ENCODE measurements at places on chromosomes 5 and 9.

DNA sequence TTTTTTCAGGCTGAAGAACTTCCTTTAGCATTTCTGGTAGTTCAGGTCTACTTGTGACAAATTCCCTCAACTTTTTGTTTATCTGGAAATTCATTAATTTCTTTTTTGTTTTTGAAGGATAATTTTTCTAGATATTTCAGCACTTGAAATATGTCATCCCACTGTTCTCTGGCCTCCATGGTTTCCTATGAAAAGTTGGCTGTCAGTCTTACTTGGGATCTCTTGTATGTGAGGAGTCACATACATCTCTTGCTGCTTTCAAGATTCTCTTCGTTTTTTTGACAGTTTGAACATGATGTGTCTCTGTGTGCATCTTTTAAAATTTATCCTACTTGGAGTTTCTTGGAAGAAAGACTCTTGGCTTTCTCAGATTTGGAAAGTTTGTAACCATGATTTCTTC is 79.5 kb downstream of the RIC1 start:
- no peak for DNase-seq

GRCh38 chr5:176577312-176578176 is 28.4 kb downstream of the CDHR2 start:
- no peak for DNase-seq

DNA sequence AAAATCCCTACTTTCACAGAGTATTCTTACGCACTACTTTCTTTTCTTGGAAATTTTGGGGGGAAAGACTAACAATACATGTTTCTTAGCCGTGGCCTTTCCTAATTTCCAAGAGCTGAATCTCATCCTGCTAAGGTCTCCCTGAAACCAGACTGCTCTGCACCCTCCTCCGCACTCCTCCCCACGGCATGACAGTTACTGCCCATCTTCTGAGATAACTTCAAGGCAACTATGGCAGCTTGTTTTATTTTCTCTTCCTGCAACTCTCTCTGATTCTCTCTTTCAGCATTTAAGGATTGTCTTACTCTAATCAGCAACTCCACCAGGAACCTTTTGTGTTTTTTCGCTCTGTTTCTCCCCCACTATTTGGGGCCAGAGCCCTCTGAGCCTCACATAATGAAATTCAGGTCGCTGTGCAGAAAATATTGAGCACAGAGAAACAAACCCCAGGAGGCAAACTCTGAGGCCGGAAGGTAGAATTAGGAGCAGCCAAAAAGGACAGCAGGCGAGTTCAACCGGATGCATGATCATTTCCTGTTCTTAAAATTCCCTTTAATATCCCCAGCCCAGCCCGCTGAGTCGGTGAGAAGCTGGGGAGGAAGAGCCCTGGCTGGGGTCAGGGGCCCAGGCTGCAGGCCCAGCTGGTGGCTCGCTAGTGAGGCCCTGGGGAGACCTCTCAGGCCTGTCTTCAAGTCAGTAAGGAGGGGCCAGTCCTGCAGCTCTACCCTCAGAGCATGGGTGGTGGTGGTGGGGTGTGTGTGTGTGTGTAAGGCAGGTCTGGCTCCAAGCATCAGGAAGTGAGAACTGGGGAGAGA is 213.6 kb upstream of the S1PR3 start:
- no peak for DNase-seq

DNA sequence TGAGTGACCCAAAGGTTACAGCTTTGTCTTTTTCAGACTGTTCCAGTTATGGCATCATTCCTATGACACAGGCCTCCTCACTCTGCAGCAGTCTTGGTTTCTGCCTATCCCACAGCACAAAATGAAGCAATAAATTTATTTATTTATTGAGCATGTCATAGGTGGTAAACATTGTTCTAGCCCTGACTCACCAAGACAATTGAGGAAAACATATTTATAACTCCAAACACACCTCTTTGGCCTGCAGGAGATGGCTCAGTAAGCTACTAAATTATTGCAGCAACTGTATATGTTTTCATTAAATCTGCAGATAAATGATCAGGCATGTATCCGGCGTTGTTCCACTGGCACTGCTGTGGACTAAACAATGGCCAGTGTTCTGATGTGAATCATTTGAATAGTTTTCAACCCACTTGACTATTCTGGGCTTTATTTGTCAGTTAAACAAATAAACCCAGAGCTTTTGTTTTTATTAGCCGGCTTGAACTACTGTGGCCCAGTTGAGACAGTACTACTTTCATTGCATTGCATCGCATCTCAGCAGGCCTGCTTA is 83.2 kb downstream of the FOXD1 start:
- DNase-seq, result no peak

GRCh38 chr5:111762895-111763294 is 5.9 kb upstream of the NREP start:
- no peak for DNase-seq

- DNase-seq, result no peak
These were observed 237.1 kb downstream of the RFX3 start for GRCh38 chr9:3288686-3289085.

Data from NCI-H2081 (cell line).